ENCODE measurements at places on chromosomes 16 and 17. TPM values are rescaled to one million over a fixed set of nuclear protein-coding genes. Genes with fewer than 3 reads are reported as not detected.

DNA sequence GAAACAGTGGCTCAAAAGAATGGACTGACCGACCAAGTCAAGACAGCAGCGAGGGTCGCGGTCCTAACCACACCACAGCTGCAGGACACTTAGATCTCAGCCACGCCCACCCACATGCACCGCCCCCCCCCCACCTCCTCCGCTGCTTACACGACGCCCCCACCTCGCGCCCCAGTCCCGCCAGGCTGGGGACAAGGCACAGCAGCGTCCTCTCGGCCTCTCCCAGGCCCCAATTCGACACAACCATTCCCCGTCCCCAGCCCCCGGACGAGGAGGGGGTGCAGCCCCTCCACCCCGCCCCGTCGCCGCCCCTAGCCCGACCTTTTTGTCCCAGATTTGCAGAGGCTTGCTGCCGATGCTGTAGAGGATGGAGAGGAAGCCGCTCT lies 477 bp downstream of the CFAP20 start:
- DNase-seq = peak; percentile 53

GRCh38 chr17:78769196-78769773 lies 12.8 kb downstream of the CYTH1 start:
- no peak for DNase-seq

- peak; percentile 73 for DNase-seq
Measured at GRCh38 chr17:76458580-76459490, 5.9 kb upstream of the UBE2O start.

GRCh38 chr17:38667099-38667786 lies 7.5 kb downstream of the EPOP start:
- peak; percentile 57 for DNase-seq

- DNase-seq = no peak
Measured at GRCh38 chr17:49521471-49522356, 26.6 kb downstream of the NGFR start.

DNA sequence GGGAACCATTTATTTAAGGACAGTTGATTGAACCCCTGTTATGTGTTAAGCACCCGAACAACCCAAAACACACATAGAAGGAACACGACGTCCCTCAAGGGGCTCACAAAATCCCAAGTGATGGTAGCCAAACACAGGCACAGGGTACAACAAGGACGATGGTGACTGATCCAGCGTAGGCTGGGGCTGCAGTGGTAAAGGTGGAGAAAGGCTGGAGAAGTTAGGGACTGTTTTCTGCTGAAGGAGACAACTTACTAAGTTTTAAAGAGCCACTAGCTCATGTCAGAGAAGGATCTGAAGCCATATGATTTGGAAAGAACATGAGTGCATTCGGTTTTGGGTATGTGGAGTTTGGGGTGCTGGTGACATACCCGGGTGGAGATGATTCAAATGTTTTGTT lies 229.6 kb upstream of the TNRC6C start:
- DNase-seq = peak; percentile 9

DNA sequence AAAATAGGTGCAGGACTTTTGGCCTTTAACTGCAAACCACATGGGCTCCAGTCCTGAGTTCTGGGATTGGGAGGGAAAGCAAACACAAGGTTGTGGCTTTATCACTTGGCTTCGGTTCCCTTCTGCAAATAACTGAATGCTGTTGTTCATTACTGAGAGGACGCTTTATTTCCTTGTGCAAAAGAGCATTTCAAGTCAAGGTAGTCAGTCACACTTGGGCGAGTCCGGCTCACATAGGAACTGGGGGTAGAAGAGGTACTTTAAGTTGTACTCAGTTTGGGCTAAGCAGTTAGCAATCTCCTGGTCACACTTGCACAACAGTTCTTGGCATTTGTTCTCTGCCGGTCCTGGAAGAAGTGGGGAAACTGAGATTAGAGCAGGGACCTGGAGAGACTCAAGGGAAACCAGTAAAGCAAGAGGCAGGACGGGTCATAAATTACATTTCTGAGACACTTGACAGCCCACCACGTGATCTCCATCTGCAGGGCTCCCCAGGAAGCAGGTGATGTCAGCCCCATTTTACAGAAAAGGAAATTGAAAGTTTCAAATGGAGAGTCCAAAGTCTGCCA lies 21.6 kb downstream of the PLA2G10 start:
- DNase-seq = no peak

Gene MPP2
- total RNA-seq = 0.25 TPM

Gene BRIP1
- total RNA-seq = 10.3 TPM

Gene NBR1
- total RNA-seq = 59.3 TPM

Gene OR1F1
- total RNA-seq = not detected

Gene ZCCHC14
- 7.1 TPM for total RNA-seq

DNA sequence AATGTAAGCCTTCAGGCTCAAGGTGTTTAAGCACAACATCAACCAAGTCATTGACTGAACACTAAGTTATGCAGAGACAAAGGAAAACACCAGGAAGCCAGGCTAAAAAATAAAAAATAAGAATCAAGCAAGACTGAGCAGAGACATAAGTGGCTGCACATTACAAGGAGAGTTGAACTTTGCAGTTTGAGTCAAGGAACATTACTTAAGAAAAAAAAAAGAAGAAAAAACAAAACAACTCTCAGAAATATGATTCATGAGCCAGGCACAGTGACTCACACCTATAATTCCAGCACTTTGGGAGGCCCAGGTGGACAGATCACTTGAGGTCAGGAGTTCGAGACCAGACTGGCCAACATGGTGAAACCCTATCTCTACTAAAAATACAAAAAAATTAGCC lies 168.1 kb downstream of the C16orf95 start:
- DNase-seq = no peak

Gene C17orf78
- total RNA-seq = not detected

- DNase-seq = no peak
Measured at GRCh38 chr17:54608634-54609155, 292.0 kb upstream of the TOM1L1 start.

DNA sequence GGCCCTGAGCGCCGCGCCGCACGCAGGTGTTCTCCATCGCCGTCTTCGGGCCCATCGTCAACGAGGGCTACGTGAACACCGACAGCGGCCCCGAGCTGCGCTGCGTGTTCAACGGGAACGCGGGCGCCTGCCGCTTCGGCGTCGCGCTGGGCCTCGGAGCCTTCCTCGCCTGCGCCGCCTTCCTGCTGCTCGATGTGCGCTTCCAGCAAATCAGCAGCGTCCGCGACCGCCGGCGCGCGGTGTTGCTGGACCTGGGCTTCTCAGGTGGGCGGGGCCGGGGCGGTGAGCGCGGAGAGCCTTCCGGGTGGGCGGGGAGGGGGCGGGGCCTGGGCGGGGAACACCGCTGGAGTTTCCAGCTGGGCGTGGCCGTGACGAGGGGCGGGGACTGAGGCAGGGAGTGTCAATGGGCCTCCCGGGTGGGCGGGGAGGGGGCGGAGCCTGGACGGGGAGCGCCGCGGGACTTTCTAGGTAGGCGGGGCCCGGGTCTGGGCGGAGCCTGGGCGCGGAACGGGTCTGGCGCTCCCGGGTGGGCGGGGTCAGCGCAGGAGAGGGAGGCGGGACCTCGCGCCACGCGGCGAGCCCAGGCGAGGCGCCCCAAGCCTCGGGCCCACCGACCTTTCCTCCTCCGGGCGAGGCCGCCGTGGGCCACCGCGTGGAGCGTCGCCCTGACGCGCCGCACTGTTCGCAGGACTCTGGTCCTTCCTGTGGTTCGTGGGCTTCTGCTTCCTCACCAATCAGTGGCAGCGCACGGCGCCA lies 2.4 kb downstream of the SYNGR3 start:
- DNase-seq = peak; percentile 99

GRCh38 chr17:77935121-77935571 lies 23.4 kb upstream of the TNRC6C start:
- DNase-seq = no peak

GRCh38 chr17:357644-358043 lies 5.0 kb upstream of the RPH3AL start:
- no peak for DNase-seq

- no peak for DNase-seq
Measured at GRCh38 chr16:80664226-80664625, 123.4 kb downstream of the DYNLRB2 start.

GRCh38 chr17:28227316-28228108 lies 91.5 kb upstream of the TMEM97 start:
- peak; percentile 74 for DNase-seq

- DNase-seq = no peak
Measured at GRCh38 chr16:1651094-1651973, 26.7 kb upstream of the JPT2 start.

DNA sequence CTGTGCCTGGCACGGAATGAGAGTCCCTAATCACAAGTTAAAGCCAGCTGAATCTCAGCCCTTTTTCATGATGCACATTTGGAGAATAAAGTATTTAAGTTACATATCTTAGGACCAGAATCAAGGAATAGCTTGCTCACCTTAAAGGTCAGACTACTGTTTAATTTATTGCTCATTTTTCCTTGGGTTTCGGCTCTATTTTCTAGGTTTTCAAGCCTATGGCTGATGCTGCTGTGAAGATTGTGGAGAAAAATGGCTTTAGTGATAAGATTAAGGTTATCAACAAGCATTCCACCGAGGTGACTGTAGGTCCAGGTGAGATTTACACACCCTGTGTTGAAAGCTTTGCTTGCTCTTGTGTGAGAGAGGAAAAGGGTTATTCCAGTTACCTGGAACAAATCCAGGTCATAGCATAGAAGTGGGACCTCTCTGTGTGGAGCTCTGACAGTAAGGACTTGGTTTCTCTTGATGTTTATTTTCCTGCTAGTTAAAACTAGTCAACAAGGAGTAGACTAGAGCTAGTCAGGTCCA lies 18.1 kb downstream of the PRMT7 start:
- DNase-seq = no peak

Gene STAC2
- total RNA-seq = not detected

DNA sequence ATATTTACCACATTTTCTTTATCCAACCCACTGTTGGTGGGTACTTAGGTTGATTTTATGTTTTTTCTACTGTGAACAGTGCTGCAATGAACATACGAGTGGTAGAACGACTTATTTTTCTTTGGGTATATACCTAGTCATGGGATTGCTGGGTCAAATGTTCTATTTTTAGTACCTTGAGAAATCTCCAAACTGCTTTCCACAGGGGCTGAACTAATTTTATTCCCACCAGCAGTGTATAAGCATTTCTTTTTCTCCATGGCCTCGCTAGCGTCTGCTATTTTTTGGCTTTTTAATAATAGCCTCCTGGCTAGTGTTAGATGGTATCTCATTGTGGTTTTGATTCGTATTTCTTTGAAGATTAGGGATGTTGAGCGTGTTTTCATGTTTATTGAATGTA lies 202.3 kb downstream of the LGALS9B start:
- no peak for DNase-seq

Gene KLHL10
- not detected for total RNA-seq

DNA sequence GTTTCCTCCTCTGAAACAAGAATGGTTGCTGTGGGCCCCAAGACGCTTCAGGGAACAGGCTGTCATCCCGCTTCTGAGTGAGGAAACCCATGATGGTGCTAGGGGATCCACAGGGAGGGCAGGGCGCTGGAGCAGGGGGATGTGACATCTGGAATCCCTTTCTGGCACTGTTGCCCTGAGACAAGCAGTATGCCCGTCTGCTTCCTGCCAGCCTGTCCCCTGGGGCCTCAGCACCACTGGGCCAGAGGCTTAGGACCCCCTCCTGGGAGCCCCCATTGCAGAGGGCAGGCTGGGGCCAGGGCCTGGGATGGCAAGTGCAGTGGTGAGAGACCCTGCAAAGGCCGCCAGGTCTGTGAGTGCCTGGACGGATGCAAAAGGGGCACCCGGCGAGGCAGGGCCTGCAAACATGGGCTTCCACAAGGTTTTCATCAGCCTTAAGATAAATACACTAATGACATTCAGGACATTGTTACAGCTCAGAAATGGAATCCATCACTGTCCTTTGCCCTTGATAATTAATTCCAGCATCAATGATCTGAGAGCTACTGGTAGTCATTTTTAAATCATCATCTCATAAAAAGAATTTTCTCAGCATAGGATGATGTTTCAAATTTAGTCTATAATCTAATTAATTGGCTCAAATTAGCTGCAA lies 51.6 kb downstream of the PRMT7 start:
- no peak for DNase-seq

Gene UNKL
- 7.1 TPM for total RNA-seq

DNA sequence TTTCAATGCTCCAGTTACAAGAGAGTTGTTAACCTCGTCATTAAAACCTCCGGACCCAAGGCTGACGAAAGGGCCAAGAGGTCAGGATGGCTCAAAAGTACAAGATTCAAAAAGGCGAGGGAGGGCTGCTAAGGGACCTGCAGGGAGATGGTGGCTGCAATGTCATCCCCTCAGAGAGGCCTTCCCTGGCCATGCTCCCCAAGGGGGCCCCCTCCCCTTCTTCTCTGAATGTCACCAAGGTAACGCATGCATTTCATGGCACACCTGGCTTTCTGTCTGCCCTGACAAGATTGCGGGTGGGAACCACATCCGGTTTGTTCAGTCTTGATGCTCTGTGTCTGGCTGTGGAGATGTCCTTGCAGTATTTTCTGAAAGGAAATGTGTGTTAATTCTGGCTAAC lies 89.9 kb downstream of the C16orf78 start:
- peak; percentile 21 for DNase-seq

GRCh38 chr16:59759296-59759695 lies 1025.2 kb upstream of the GOT2 start:
- DNase-seq = no peak

Gene ARL17B
- total RNA-seq = 6.7 TPM

- DNase-seq = no peak
Measured at GRCh38 chr16:16063683-16064082, 114.3 kb downstream of the ABCC1 start.

- DNase-seq = peak; percentile 80
Measured at GRCh38 chr17:38508954-38509771, 80.9 kb downstream of the ARHGAP23 start.

Gene PRSS21
- not detected for total RNA-seq

Gene FAM117A
- 39.3 TPM for total RNA-seq

DNA sequence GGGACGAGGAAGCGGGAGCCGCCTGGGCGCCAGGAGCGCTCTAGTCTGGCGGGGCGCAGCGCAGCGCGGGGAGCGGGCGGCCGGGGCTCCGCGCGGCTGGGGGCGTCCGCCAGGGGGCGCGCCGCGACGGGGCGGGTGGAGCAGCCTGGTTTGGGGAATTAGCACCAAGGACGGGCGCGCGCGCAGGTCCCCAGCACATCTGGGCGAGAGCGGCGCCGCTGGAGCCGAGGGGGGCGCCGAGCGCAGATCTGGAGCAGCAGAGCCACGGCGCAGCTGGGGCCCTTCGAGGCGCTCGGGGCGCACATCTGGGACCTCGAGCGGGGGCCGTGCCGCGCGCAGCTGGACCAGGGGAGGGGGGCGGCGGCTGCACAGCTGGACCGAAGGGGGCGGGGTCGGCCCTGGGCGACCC lies at the start of gene NXPH3:
TSS of gene NXPH3 (plus strand) at position 193 of the 409 bp plus-strand sequence. CDS start 349 bp downstream, outside the sequence.
- peak; percentile 68 for DNase-seq

GRCh38 chr16:66972983-66973382 lies 11.9 kb downstream of the CES3 start:
- DNase-seq = no peak

DNA sequence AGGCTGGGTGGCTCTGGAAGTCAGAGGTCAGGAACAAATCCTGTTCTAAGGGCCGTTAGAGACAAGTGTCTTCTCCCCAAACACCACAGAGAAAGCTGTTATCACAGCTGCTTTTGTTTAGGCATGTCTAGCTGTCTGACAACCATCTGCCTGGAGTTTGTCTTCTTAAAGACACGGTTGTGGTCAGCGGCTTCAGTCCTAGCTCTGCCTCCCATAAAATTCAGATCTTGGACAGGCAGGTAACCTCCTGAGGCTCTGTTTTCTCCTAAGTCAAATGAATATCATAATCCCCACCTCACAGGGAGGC lies 2.3 kb upstream of the ITGA3 start:
- no peak for DNase-seq

Gene CBX4
- total RNA-seq = 7.7 TPM

- no peak for DNase-seq
Measured at GRCh38 chr17:12510535-12510934, 155.2 kb upstream of the MYOCD start.

Data from liver (tissue), 10 donors.